Thoracic aorta (tissue), 2 donors: ENCODE measurements at places on chromosomes 5 and 9. TPM values are rescaled to one million over a fixed set of nuclear protein-coding genes. Genes with fewer than 3 reads are reported as not detected.

- DNase-seq: no peak
Measured at GRCh38 chr9:131704141-131704983, 35.5 kb downstream of the RAPGEF1 start.

The GABRA6 gene
- total RNA-seq: not detected

GRCh38 chr5:140321796-140322195, 18.9 kb upstream of the PFDN1 start:
- no peak for DNase-seq

- no peak for DNase-seq
Measured at GRCh38 chr5:95590880-95591279, 29.0 kb upstream of the GPR150 start.

DNA sequence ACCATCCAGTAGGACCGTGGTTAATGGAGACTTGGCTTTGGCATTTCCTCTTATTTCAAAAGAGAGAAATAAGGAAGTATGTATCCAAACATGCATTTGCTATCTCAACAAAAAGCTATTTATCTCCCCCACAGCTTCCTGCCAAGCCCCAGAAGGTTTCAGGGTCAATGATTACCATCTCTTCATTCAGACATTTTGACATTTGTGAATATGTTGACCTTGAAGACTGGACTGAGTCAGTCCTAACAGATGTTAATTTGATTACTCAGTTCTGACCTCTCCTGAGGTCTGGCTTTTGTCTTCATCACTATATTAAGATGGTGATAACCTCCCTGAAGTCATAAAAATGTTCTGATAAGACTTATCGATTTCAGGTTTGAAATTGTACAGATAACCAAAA, 479.4 kb downstream of the AGTPBP1 start:
- DNase-seq: no peak

DNA sequence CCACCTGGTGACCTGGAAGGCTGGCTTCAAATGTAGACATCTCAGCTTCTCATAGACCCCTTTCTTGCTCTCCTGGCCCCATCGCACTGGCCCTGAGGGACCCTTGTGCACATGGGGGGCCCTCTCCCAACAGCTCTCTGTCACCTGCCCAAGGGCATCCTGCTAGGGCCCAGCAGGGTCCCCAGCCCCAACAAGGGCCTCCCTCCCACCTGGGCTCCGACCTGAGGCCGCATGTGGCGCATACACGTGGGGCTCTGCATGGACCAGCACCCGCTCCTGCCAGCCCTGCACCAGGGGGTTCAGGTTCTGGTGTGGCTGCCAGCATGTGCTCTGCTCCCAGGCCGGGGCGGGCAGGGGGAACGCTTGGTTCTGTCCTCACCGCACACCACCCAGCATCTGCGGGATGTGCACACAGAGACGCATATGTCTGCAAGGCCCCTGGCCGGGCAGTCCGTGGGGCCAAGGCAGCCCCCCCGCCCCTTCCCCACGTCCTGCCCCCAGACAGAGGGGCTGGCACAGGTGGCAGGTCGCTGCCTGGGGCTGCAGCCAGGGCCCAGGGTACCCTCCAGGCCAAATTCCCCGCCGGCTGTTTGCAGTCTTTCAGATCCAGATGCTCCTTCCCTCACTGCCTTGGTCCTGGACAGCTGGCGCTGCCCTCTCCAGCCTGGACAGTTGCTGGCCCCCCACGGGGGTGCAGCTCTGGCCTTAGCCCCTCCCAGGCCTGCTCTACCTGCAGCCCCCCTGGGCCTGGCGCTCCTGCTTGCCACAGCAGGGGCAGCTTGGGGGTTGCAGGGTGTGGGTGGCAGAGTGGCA, 17.9 kb upstream of the NRARP start:
- no peak for DNase-seq

The GZMA gene
- total RNA-seq: 1.1 TPM

DNA sequence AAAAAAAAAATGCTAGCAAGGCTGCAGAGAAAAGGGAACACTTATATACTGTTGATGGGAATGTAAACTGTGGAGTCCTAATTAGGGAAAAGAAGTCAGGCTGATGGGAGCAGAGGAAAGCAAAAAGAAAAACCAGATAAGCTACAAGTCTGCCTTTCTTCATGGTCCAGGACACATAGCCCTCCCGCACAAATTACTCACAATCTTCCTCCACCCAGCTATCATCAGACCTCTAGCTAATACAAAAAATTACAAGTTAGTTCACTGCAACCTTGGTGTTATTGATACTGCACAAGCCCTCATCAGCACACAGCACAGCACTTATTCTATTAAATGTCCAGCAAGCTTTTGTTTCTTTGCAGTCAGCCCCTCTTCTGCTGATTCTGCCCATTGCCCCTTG, 186.0 kb upstream of the ADRA1B start:
- DNase-seq: no peak

DNA sequence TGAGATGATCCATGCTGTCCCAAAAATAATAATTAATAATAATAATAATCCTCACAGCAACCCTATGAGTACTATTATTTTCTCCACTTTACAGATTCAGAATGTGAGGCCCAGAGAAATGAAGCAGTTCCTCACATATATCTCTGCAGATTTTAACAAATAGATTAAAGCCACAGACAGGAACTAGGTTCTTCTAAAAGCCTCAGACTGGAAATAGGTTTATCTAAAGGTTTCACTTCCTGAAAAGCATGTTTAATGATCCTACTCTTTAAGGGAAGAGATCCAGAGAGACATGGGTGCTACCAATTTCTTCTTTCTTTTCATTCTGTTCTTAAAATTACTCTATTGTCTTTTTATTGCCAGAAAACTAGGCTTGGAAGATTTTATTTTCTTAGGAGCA, 1079.4 kb upstream of the COX7C start:
- no peak for DNase-seq

GRCh38 chr5:150132740-150133139, 22.9 kb downstream of the PDGFRB start:
- no peak for DNase-seq

DNA sequence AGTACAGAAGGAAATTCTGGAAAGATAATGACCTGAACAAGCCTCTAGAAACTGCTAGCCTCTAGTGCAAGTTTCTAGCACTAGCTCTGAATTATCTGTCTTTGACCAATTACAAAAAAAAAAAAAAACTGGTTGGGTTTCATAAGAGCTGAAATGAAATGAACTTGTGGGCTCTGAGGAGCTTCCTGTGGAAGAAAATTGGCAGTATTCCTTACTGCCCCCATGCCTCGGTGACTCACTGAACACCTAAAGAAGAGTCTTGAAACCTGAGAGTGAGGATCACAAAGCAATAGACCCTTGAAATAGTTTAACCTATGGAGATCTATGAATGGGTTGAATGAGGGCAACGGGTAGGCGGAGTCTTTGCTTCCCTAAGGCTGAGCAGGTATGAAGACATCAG, 263.6 kb upstream of the RASA1 start:
- no peak for DNase-seq

GRCh38 chr9:131875828-131876485, 136.1 kb upstream of the RAPGEF1 start:
- DNase-seq: no peak

The RECK gene
- total RNA-seq: 19.8 TPM

The SPINK6 gene
- total RNA-seq: not detected

GRCh38 chr9:136081113-136081825, 13.8 kb downstream of the NACC2 start:
- DNase-seq: no peak
